ENCODE measurements at places on chromosomes 2 and 18.

DNA sequence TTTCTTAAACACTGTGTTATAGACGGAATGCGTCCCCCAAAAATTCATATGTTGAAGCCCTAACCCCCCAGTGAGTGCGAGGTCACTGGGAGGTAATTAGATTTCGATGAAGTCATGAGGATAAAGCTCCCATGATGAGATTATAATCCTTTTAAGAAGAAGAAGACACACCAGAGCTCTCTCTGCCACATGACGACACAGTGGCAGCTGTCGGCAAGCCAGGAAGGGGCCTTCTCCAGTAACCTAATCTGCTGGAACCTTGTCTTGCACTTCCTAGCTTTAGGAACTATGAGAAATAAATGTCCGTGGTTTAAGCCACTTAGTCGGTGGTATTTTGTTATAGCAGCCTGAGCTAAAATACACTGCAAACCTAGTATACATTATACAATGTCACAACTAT is 12.3 kb downstream of the TMEM237 start:
- DNase-seq: no peak

- DNase-seq: no peak
These were observed 69.6 kb downstream of the CABYR start for GRCh38 chr18:24208270-24209035.

- no peak for DNase-seq
These were observed 10.6 kb downstream of the IL1F10 start for GRCh38 chr2:113078350-113078839.

GRCh38 chr2:204060841-204061240 is 124.3 kb downstream of the ICOS start:
- DNase-seq: no peak

GRCh38 chr2:238168196-238169047 is 9.7 kb downstream of the ERFE start:
- DNase-seq: no peak

GRCh38 chr2:179954026-179954425 is 53.1 kb downstream of the CWC22 start:
- DNase-seq: no peak

GRCh38 chr2:121483021-121483420 is 47.7 kb upstream of the RNU4ATAC start:
- no peak for DNase-seq

DNA sequence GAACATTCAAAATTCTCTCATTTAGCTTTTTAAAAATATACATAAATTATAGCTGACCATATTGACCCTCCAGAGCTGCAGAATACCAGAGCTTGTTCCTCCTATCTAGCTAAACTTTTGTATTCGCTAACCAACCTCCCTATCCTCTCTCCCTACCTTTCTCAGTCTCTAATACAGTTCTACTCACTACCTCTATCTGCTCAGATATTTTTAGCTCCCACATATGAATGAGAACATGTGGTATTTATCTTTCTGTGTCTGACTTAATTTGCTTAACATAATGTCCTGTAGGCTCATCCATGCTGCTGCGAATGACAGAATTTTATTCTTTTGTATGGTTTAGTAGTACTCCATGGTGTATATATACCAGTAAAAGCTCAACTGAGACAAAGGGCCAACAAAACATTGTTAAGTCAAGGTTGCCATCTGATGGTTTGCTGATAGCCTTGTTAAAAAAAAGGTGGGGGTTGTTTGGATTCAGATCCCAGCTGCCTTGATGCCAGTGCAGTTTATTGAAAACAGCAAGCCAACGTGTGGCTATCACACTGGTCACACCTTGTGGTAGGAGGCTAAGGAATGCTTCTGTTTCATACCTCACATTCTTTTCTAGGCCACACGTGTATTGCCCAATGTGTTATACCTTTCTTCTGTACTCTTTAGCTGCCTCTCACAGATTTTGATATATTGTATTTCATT is 101.5 kb downstream of the VWA3B start:
- DNase-seq: no peak

DNA sequence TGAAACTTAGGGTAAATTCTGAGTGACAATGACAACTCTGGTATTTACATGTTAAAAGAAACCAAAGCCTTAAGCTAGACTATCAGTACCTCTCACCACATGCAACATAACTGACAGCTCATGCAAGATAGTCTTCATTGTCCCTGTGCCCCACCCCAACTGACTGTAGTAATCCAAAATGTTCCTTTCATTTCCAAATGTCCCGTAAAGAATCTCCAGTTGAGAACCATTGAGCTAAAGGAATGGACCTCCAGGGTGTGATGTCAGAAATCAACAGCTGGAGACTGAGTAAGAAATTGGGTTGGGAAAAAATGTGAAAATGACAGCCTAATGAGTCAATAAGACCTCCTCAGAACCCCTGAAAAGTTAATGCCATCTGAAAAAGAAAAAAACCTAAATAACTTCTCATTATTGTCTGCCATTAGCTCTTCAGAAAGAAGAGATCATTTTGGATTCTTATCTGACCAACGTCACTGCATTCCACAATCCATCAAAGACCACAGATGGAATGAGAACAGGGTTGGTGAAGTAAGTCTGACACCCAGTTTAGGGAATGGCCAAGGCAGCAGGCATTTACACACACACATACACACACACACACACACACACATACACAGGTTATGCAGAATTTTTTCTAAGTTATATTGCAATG is 51.7 kb upstream of the ACVR2A start:
- DNase-seq: no peak

- DNase-seq: no peak
These were observed 190.3 kb downstream of the RBM43 start for GRCh38 chr2:151071382-151071781.

GRCh38 chr2:126990605-126991532 is 92.2 kb downstream of the TEX51 start:
- DNase-seq: no peak

DNA sequence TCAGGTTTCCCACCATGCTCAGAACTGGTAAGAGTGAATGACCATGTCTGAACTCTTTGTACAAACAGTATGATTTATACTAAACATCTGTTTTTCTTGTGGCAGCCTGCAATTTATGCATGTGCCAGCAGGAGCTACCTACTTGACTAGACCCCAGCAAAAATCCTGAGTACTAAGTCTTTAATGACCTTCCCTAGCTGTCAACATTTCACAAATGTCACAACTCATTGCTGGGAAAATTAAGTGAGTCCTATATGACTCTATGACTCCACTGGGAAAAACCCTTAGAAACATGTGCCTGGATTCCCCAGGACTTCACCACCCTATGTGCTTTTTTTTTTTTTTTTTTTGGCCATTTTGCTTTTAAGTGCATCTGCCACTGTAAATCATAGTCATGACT is 1225.8 kb downstream of the SUCLG1 start:
- no peak for DNase-seq

DNA sequence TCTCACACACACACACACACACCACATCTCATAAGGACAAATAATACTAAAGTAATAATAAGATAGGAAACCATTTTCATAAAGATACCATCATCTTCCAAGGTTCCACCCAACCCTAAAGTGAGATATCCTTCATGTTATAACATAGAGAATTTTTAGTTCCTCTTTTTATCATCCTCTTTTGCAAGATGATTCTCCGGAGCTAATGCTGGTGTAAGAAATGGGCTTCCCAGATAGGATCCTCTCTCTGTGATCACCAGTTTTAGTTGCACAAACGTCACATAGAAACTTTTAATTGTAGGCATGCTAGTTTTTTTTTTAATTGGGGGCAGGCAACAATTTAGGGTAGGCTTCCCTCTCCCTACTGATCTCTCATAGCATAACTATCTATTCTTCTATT is 49.6 kb downstream of the ARHGAP25 start:
- DNase-seq: no peak

DNA sequence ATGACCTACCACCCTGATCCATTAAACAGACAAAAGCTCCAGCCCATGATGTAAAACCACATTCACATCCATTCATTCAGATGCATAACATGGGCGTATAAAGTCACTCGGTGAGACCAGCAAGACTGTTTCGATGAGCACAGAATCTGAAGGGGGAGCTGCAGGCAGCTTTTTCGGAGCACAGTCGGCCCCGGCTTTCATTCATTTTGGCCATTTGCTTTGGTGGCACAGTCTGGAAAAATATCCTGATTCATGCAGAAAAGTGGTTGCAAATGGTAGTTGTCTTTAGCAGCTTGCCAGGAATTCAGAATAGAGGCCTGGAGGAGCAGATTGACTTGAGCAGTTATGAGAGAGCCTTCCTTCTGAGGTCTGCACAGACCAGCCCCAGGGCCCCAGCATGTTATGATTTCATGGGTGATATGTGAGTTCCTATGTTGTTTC is 11.2 kb downstream of the ARID5A start:
- no peak for DNase-seq

DNA sequence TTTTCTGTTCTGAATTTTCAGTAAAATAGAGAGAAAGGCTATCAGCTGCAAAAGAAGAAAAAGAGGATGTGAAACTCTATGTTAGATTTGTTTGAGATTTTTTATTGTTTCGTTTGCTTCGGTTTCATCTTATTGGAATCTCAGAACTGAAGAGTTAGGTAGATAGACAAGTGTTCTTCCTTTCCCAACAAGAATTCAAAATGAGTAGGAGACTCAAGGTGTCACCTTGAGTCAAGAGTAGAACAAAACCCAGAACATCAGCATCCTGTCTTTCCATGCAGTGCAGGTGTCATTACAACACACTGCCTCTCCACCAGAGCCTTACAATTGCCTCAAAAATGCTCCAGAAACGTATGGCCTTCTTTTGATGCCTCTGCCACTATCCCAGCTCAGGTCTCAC is 21.1 kb downstream of the NBAS start:
- no peak for DNase-seq

GRCh38 chr2:69164061-69164778 is 151.2 kb downstream of the ANTXR1 start:
- DNase-seq: no peak

DNA sequence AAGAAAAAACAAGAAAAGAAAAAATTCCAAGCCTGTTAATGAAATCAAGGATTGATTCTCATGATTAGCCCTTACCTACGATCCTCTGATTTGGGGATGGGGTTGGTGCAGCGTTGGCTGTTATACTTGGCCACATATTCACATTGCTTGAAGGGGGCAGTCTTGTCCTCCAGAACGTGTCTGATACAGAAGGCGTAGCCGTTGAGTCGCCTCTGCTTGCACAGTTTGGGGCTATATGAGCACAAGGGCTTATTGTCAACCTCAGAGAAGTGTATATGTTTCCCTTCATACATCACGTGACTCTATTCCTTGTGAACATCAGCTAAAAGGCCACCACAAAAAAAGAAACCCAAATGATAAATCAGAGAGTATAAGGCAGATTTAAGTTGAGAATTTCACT is 23.2 kb downstream of the INO80D start:
- no peak for DNase-seq

DNA sequence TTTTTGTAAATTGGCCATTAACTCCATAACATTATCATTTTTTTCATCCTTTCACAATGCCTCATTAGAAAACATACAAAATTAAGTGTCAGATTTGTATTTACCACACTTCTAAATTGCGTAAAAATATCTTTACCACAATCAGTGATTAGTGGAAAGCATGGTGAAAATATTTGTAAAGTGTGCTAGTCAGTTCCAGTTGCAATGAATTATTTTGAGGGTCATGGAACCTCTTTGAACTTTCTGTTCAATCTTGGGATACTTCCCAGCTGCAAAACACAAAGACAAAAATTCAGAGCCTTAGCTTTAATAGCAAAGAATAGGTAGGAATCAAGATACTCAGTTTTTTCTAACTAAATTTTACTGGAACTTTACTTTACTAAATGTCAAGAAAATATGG is 4.0 kb upstream of the COL3A1 start:
- DNase-seq: no peak

DNA sequence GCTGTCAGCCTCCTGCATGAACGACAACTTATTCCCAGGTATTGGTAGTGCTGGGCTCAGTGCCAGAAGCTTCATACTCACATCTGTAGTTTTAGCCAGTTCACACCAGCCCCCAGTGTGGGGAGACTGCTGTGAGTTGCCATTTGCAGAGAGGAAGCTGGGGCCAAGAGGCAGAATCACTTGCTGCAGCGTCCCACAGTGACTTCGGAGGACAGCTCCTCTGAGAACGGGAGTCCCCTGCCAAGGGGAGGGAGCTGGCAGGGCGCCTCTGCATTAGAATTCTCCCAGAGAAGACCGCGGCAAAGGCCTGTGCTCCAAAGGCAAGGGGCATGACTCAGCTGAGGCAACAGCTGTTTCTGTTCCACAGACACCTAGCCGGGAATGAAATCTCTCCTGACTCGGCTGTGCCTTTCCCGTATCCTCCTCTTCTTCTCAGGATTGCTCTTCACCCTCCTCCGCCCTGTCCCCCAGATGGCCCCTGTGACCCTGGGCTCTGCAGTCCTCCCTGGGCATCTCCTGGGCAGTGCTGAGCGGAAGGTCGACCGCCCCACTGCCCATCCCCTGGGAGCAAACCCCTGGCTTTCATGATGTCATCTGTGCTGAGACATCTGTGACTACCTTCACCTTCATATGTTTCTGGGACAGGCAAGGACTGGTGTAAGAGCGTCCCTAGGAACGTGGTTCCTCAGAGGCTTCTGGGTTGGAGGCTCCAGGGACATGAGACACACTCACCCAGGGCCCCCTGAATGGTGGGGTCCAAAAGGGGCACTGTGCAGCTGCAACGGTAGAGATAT is 18.0 kb downstream of the MAL start:
- DNase-seq: no peak

DNA sequence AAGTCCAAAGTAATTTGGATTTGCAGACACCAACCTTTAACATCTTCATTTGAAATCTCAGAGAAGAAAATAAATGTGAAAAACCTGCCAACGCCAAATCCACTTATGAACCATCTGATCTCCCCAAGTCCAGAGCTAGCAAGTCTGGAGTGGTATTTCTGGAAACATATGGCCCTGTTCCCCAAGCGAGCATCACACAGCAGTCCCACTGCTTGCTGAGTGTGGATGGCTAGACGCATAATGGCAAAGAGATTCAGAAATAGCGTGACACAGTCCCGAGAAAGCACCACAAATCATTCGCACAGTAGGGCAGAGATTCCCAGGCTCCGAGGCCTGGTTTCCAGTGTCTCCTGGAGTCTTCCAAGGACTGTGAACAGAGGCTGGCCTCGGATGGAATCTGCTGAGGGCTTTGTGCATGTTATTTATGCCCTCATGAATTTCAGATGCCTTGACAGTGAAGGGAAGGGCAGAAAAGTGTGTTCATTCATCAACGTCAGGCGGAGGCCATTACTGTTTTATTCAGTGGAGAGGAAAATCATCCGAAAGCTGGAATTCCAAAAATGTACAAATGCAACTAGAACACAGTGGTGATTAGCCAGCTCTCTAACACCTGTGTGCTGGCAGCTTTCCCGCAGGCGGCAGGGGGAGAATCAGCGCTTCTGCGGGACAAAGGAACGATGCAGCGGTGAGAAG is 417.0 kb downstream of the EIPR1 start:
- DNase-seq: no peak

DNA sequence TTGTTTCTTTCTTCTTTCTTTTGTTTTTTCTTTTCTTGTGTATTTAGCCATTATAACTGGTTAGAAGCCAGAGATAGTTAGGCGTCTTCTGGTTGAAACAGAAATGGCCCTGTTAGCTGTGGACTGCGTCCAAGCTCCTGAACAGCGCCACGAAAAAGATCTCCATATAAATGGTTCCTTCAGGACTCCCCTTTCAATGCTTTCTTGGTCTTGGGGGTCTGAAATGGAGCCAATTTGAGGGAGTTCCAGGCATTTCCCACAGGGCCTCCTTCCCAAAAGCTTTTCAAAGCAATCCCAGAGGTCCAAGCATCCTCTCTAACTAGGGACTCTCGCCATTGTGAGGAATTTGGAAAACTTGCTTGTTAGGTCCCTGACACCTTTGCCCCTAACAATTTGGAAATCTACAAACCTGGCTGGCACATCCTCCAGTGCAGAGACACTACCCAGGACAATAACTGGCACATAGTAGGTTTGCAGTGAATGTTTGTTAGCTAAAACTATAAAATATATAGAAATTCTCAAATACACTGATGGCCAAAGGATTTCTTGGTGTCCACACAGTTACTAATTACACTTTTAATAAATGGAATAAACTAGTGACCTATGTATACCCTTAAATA is 80.1 kb downstream of the MYCN start:
- no peak for DNase-seq

Data from cerebellar nuclear complex (tissue), 1 donor.